Colonic mucosa (tissue), 4 donors: ENCODE measurements at places on chromosomes 13 and 19.

GRCh38 chr13:45328661-45329111 is 12.3 kb downstream of the TPT1 start:
- H3K36me3 ChIP-seq = no peaks in the 10 kb centered on the region
- no peak overlapping the region for H3K27ac ChIP-seq
- no peak overlapping the region for H3K4me3 ChIP-seq
- H3K27me3 ChIP-seq = no peaks in the 10 kb centered on the region
- no peak for DNase-seq
- H3K4me1 ChIP-seq = peaks cover 7% of the 10 kb centered on the region

DNA sequence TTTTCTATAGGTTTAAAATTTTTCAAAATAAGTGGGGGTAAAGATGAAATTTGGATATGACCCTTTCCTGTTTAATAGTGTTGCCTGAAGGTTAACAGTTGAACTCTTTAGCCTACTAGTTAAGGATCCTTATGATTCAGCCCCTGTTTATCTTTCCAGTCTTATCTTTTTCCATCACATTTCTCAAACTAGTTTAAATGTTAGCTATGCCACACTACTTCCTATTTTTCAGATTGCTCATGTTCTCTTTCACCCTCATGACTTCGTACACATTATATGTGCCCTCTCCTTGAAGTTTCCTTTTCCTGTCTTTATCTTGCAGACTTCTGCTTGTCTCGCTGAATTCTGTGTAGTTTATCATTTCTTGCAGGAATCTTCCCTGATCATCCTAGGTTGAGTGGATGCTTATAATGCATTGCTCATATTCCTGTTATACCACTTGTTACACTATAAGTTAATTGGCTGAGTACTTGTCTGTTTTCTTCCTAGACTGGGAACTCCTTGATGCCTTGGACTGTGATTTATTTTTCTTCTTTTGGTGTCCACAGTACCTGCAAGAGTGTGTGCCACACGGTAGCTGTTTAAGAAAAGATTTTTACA is 86.7 kb downstream of the FNDC3A start:
- H3K36me3 ChIP-seq = no peaks in the 10 kb centered on the region
- H3K27ac ChIP-seq = no peak overlapping the region
- no peak overlapping the region for H3K4me3 ChIP-seq
- DNase-seq = no peak
- no peaks in the 10 kb centered on the region for H3K4me1 ChIP-seq
- no peaks in the 10 kb centered on the region for H3K27me3 ChIP-seq

DNA sequence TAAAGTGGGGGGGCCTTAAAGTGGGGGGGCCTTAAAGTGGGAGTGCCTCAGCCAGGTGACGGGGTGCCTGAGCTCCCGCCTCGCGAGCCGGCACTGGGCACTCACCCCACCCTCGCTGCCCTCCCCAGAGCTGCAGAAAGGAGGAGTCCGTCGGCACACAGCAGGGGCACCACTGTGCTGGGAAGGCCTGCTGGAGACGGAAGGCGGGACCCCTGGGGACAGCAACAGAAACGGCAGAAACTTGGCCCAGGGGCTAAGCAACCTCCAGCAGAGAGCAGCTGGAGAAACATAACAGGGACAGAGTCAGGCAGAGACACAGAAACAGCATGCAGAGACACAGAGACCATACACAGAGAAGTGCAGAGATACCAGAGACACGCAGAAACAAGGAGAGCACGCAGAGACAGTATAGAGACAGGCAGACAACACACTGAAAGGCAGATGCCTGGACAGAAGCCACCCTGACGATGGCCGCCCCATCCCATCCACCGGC is 7.9 kb downstream of the CFD start:
- no peaks in the 10 kb centered on the region for H3K27me3 ChIP-seq
- no peak for DNase-seq
- no peak overlapping the region for H3K27ac ChIP-seq
- H3K4me3 ChIP-seq = no peak overlapping the region

DNA sequence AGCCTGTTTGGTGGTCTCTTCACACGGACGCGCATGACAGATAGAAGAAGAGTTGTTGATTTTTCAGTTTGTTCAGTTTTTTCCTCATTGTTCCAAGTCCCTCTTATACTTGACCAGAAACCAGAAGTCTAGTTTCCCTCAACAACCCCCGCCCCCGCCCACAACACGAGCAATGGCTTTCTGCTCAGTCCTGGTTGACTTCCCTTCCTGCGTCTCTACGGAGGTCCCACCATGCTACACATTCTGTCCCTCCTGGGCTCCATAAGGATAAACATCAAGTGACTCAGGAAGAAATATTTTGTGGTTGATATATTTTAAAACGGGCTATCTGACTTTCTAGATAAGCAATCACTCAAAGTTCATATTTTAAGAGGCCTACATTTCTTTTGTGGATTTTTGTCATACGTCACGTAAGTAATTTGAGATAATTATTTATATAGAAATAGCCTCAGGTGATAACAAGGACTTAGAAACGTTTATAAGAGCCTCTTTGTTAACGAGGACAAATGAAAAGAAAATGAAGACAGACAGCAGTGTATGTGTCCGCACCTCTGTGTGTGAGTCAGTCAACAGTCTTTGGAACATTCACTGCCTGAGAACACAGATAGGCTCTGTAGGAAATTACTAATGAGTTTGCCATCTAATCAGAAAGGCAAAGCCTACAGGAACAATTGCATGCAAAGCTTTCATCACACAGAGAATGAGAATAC is 214.4 kb downstream of the RAP2A start:
- H3K4me3 ChIP-seq = no peak overlapping the region
- H3K36me3 ChIP-seq = no peaks in the 10 kb centered on the region
- no peaks in the 10 kb centered on the region for H3K27me3 ChIP-seq
- H3K4me1 ChIP-seq = no peaks in the 10 kb centered on the region
- no peak for DNase-seq
- H3K27ac ChIP-seq = no peak overlapping the region

GRCh38 chr19:14674764-14675163 is at the start of gene ADGRE3:
Gene ADGRE3, minus strand, starts transcription at chr19:14674844. Its CDS starts 74 bp downstream, at chr19:14674770.
- no peak within 1 kb of the TSS for H3K27ac ChIP-seq
- H3K27me3 ChIP-seq = no peaks in the 10 kb centered on the region
- no peak within 1 kb of the TSS for H3K4me3 ChIP-seq
- H3K36me3 ChIP-seq = no peaks in the 10 kb centered on the region
- no peaks in the 10 kb centered on the region for H3K4me1 ChIP-seq

DNA sequence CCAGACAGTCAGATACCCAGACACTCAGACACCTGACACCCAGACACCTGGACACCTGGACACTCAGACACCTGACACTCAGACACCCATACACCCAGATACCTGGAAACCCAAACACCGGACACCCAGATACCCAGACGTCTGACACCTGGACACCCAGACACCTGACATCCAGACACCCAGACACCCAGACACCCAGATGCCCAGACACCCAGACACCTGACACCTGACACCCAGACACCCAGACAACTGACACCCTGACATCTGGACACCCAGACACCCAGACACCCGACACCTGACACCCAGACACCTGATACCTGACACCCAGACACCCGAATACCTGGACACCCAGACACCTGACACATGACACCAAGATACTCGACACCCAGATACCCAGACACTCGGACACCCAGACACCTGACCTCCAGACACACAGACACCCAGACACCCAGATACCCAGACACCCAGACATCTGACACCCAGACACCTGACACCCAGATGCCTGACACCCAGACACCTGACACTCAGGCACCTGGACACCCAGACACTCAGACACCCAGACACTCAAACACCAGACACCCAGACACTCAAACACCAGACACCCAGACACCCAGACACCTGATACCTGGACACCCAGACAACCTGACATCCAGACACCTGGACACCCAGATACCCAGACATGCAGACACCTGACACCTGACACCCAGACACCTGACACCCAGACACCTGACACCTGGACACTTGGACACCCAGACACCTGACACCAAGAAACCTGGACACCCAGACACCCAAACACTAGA is 19.1 kb downstream of the C19orf12 start:
- no peaks in the 10 kb centered on the region for H3K27me3 ChIP-seq
- no peaks in the 10 kb centered on the region for H3K4me1 ChIP-seq
- H3K27ac ChIP-seq = no peak overlapping the region
- H3K36me3 ChIP-seq = no peaks in the 10 kb centered on the region
- H3K4me3 ChIP-seq = no peak overlapping the region

DNA sequence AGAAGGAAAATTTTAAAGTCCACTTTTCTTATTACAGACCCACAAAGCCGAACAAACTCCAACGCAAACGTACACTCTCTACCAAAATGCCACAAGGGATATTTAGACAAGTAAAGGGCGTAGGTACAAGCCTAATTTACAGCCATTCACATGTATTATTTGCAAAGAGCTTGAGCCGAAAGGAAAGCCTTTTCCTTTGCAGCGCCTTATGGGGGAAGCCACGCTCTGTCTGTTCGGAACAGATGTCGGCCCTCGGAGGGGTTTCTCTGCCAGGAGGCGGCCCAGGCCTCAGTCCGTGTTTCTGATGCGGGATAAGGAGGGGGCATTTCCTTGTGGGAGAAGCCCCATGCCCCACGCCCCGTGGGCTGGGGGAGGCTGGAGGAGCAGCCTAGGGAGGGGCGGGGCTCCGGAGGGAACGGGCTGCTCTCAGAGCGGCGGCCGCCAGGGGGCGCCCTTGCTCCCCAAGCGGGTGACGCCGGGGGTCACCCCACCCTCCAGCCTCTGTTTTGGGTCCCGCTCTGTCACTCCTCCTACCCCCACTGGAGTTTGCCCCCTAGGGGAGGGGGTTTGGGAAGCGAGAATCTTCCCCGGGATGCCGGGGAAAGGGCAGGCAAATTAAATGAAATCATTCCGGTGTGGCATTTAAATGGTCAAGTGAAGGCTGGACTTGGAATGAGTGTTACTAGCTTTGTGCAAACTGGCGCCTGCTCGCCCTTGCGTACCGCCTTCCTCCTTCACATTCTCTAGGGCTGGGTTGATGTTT is 2.9 kb downstream of the HTR2A start:
- H3K4me3 ChIP-seq = peak overlapping the region; percentile 43
- no peak overlapping the region for H3K27ac ChIP-seq
- DNase-seq = peak; percentile 68
- no peaks in the 10 kb centered on the region for H3K27me3 ChIP-seq
- peaks cover 3% of the 10 kb centered on the region for H3K4me1 ChIP-seq

DNA sequence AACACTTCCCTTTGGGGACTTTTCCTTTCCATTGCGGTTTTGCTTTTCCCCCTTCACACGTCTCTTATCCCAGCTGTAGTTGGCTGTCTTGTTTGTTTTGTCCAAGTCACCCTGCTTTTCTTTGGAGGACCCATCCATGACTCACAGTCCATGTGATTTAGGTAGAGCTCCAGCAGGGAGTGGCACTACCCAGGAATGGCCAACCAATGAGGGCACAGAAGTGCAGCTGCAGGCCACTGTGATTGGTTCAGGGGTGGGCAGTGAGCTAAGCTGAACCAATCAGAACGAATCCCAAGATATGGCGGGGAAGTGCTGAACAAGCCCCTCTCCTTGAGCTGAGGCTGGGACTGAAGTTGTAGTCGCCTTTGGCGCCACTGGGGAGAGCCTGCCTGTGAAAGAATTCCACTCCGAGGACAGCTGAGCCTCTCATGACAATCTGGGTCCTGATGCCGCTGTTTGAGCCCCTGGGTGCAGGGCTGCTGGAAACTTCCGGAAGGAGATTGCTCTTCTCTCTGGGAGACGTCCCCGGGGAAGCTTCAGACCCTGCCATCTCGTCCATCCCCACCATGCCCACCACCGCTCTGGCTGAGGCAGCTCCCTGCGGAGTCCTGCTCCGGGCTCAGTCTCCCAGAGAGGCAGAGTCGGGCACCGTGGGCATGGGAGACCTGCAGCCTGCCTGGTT is 62.9 kb upstream of the URI1 start:
- H3K27me3 ChIP-seq = no peaks in the 10 kb centered on the region
- no peak overlapping the region for H3K4me3 ChIP-seq
- no peak for DNase-seq

GRCh38 chr13:32142956-32143375 is 111.4 kb downstream of the FRY start:
- no peaks in the 10 kb centered on the region for H3K27me3 ChIP-seq
- no peaks in the 10 kb centered on the region for H3K4me1 ChIP-seq

- H3K27ac ChIP-seq = peak overlapping the region; percentile 76
- peak; percentile 67 for DNase-seq
- H3K4me3 ChIP-seq = peak overlapping the region; percentile 16
- no peaks in the 10 kb centered on the region for H3K27me3 ChIP-seq
Measured at GRCh38 chr13:114128624-114129522, 3.5 kb downstream of the RASA3 start.

- peak overlapping the region; percentile 40 for H3K27ac ChIP-seq
- no peak overlapping the region for H3K4me3 ChIP-seq
Measured at GRCh38 chr13:35978607-35979316, 152.4 kb downstream of the DCLK1 start.

- no peaks in the 10 kb centered on the region for H3K4me1 ChIP-seq
- no peak for DNase-seq
- no peak overlapping the region for H3K4me3 ChIP-seq
- H3K27ac ChIP-seq = no peak overlapping the region
Measured at GRCh38 chr13:112704308-112705145, 14.7 kb downstream of the ATP11A start.

GRCh38 chr19:44649578-44650145 is 6.0 kb downstream of the PVR start:
- H3K4me3 ChIP-seq = no peak overlapping the region
- no peak overlapping the region for H3K27ac ChIP-seq
- no peaks in the 10 kb centered on the region for H3K36me3 ChIP-seq

- H3K4me1 ChIP-seq = no peaks in the 10 kb centered on the region
- no peak for DNase-seq
- H3K27ac ChIP-seq = no peak overlapping the region
- no peak overlapping the region for H3K4me3 ChIP-seq
- H3K36me3 ChIP-seq = no peaks in the 10 kb centered on the region
Measured at GRCh38 chr13:32073180-32073864, 41.7 kb downstream of the FRY start.

DNA sequence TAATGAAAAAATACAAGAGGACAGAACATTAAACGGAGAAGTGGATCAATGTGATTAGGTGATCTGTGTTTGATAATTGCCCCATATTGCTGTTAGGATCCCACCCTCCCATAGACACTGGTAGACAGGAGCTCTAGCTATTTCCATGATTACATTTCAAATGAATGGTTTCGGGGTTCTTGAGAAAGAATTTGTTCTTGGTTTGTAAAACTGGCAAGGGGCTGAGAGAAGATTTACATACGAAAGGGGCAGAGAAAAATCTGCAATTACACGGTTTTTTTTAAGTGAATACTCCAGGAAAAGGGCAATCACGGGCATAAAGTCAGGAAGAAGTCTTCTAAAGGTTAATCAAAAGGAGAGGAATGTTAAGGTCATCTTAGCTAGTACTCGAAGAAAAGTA is 2125.7 kb upstream of the PCDH20 start:
- no peaks in the 10 kb centered on the region for H3K4me1 ChIP-seq
- no peaks in the 10 kb centered on the region for H3K27me3 ChIP-seq
- no peak overlapping the region for H3K4me3 ChIP-seq

GRCh38 chr13:47999973-48000372 is 1.1 kb downstream of the SUCLA2 start:
- no peaks in the 10 kb centered on the region for H3K27me3 ChIP-seq
- no peak for DNase-seq
- H3K4me3 ChIP-seq = peak overlapping the region; percentile 100
- H3K27ac ChIP-seq = peak overlapping the region; percentile 77

GRCh38 chr19:12333162-12334159 is at the start of gene ZNF563:
Gene ZNF563, minus strand, starts transcription at chr19:12333633. Its CDS starts 151 bp downstream, at chr19:12333482.
- peak within 1 kb of the TSS; percentile 95 for H3K4me3 ChIP-seq
- H3K36me3 ChIP-seq = no peaks in the 10 kb centered on the region
- peaks cover 4% of the 10 kb centered on the region for H3K4me1 ChIP-seq
- H3K27me3 ChIP-seq = no peaks in the 10 kb centered on the region
- peak; percentile 100 for DNase-seq

- no peaks in the 10 kb centered on the region for H3K27me3 ChIP-seq
- peaks cover 10% of the 10 kb centered on the region for H3K36me3 ChIP-seq
Measured at GRCh38 chr19:4712771-4713170, 10.9 kb downstream of the DPP9 start.
